ENCODE measurements at places on chromosomes 5 and 9.

GRCh38 chr5:1195916-1196315 is 5.5 kb upstream of the SLC6A19 start:
- no peak for DNase-seq

DNA sequence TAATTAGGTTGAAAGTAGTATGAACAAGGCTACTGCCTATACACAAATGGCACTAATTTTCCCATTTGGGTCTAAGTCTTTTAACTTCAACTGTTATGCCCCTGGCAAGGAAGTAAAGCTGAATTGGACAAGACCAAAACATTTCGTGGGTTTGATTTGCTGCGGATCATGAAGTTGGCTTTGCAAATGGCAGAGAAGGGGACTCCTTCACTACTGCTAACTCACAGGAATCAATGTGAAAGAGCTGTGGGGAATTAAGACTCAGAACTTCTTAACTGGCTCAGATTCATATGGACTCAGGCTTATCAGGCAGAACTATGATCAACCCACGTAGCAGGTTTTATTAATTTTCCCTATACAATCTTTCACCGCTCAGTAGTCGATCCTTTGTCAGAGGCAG is 73.8 kb upstream of the IFNE start:
- no peak for DNase-seq

DNA sequence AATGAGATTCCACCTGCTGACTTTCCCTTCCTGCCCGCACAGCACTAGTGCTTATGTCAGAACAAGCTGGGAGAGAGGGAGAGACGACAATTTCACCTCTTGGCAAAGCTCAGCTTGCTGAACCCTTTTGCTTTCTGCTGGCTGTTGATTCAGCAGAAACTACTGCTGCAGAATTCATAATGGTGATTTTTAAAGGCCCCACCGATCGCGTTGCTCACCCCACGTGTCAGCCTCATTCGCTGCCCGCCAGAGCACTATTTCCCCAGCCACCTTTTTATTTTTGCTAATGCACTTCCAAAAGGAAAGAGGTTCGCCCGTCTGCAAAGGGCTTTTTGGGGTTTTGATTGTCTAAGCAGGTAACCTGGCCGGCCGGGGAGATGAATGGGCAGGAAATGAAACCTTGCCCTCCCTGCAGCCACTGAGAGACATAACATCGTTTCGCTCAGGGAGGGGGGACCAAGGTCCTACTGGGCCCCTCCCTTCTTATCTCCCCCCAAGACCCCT is 1.3 kb downstream of the PPP2R2B start:
- peak; percentile 7 for DNase-seq

GRCh38 chr5:59698207-59699178 is 195.0 kb downstream of the PDE4D start:
- no peak for DNase-seq

GRCh38 chr5:55226027-55226933 is 835 bp downstream of the MCIDAS start:
- DNase-seq = peak; percentile 85

GRCh38 chr5:104421431-104421830 is 858.8 kb upstream of the NUDT12 start:
- DNase-seq = no peak

GRCh38 chr5:80238778-80239679 is 16.8 kb downstream of the SERINC5 start:
- DNase-seq = no peak

DNA sequence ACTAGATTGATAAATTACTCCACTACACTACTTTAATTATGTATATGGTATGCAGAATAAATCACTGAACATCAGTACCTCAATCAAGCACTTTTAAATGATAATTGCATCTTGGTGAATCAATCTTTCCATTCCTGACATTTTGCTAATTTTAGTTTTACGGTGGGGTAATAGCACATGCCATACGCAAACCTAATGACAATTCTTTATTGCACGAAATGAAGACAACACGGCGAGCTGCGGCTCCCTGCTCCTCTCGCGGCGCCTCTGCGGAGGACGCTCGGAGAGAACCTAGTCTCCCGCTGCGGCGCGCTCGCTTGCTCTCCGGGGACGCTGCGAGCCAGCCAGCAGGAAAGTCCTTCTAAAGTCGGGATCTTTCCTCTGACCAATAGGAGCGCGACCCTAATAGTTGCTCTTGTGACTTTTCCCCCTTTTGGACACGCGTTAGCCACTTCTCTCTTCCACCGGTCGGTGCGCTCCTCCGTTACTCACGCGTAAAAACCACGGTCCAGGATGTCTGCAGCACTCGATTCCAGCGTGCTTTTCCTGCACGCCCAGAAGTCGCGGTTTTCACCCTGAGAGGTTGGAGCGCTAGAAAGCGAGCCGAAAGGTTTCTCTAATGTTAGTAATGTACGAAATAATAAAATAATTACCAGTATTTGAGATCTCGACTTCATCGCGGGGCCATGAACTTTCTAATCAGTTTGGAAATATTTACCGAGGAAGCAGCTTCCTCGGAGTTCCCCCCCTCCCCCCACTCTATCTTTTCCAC is 1.0 kb upstream of the MEF2C start:
- peak; percentile 21 for DNase-seq

DNA sequence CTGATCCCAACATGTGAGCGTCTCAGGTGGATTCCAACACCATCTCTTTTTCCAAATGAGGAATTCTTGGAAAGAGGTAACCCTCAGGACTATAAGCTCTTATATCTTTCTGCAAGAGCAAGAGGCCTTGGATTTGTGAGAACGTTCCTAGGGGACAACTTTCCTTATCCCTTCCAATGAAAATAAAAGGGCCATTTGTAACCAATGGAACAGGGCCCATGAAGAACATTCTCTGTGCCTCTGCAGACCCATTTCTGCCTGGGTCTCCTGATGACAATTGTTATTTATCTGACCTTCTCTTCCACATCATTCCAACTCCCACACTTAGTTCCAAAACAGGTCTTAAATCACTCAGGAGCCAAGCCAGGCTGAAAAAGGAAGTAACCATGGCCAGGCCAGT is 202.6 kb downstream of the ZNF462 start:
- no peak for DNase-seq

GRCh38 chr5:107604990-107605389 is 65.7 kb downstream of the EFNA5 start:
- DNase-seq = no peak

DNA sequence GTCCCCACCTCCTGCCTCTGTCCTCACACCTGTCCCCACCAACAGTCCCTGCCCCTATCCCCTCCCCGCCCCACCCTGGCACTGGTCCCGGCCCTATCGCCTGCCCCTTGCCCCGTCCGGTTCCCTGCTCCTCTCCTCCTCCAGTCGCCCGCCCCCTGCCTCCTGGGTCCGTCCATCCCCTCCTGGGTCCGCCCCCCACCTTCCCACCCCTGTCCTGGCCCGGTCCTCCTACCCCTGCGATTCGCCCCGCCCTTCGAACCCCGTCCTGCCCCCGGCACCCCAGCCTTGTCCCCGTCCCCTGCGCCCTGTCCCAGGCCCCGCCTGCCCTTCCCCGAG is 372 bp downstream of the EDF1 start:
- no peak for DNase-seq

- DNase-seq = no peak
Measured at GRCh38 chr5:37132646-37133045, 116.5 kb downstream of the CPLANE1 start.

GRCh38 chr5:14108170-14108996 is 34.8 kb upstream of the TRIO start:
- peak; percentile 50 for DNase-seq

- no peak for DNase-seq
Measured at GRCh38 chr5:68048516-68048915, 167.0 kb upstream of the PIK3R1 start.

DNA sequence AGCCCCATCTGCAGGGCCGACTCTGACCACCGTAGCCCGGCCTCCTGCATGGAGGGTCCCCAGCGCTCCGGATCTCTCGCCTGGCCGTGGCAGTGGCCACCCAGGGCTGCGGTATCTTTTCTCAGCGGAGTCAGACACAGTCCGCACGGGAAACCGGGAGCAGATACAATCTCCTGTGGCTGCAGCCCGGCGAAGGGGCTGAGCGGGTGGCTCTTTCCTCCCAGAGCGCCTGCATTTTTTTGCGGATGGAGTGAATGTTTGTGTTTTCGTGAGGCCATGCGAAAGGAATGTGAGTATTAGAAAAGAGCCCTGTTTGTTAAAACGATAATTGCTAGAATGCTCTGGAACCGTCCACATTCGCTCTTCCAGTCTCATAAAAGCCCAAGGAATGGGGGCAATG is 53.4 kb upstream of the PTCH1 start:
- DNase-seq = no peak

DNA sequence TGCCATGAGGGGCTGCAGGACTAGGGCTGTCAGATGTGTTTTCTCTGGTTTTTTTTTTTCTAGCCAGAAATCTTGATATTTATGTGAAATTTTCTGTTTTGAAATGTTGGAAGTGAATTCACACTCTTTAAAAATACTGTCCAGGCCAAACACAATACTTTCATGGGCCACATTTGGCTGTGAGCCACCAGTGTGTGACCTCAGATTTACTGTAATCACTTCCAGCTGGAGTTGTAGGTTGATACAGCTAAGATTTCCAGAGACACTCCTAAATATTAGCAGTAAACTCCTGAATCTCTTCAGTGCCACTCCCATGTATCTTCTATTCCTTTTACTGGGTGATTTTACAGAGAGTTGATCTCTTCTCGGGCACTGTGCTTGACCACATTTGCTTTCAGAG is 92.2 kb upstream of the CKMT2 start:
- no peak for DNase-seq

DNA sequence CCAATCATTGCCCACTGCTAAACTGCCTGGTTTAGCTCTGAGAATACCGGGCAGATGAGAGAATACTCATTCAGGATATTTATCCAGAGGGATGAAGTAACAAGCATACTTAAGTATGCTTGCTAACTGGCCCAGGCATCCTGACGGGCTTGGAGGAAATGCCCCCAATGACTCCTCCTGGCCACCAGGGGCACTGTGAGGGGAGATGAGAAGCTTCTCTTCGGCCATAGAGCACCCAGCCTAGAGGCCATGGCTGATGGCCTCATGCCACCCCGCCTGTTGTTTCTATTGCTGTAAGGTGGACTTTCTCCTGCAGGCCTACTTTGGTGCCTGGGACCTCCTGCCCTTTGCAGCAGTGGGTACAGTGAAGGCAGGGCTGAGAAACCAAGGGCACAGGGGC is 134.5 kb upstream of the FSTL4 start:
- DNase-seq = peak; percentile 18

DNA sequence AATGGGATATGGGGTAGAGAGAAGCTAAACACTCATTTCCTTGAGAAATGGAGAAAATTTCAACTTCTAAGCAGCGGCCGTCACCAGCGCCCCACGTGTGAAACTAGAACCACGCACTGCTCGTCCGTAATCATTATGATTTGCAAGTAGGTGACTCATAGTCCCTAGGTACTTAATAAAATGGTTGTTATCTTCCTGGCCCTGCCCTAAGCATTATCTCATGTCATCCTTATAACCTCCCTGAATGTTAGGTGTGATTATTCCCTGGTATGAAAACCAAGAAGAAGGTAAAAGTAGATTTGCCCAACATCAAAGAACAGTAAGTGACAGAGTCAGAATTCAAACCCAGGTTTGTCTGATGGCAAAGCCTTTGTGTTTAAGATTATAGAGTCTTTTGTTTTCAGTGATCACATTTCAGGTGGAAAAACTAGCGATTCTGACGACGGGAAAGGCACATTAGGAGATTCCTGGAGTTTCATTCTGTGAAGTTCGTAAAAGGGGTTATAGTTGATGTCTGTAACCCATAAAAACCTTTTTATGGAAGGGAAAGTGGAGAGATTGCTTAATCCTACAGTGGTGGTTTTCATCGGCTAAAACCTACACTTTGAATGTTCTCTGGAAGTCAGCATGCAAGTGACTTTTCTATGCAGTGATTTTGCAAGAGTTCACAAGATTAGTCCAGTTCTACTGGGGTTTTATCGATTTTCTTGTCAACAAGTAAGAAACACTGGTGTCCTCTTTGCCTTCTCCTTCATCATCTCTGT is 202.9 kb upstream of the WWC1 start:
- no peak for DNase-seq

- no peak for DNase-seq
Measured at GRCh38 chr9:101027236-101027635, 1.3 kb upstream of the PLPPR1 start.

GRCh38 chr9:135468854-135469521 is 10.6 kb upstream of the PPP1R26 start:
- DNase-seq = peak; percentile 88

DNA sequence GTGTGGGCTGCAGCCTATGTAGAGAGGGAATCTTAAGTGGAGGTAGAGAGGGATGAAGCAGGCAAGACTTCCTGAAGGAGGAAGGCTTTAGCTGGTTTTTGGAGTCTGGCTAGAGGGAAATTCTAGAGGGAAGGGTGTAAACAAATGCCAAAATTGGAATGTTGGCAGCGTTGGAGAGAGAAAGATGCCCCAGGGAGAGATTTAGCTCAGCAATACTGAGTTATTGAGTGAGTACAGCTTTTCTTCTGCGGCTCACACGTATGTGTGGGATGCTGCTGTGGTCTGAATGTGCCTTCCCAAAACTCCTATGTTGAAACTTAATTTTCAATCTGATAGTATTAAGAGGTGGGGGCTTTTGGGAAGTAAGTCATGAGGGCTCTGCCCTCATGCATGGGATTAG is 24.5 kb upstream of the GLRA1 start:
- no peak for DNase-seq

DNA sequence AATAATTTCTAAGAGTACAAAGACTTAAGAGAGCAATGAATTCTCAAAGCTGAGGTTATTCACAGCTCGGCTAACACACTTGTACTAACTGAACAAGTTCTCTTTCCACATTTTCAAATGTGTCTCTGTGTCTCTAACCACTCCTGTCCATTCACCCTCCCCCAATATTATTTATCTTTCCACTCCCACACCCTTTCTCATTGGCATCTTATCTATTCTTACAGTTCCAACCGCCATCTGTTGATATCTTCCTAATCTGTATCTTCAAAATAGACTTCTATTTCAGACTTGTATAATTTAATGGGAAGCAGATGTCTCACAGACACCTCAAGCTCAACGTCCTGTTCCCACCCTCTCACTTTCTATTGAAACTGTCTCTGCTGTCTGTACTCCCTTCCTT is 205.9 kb downstream of the ANXA1 start:
- no peak for DNase-seq

- DNase-seq = no peak
Measured at GRCh38 chr5:38258319-38259061, at the start of gene EGFLAM. Gene EGFLAM (plus strand): TSS chr5:38258559. CDS start chr5:38258755, 196 bp downstream.

DNA sequence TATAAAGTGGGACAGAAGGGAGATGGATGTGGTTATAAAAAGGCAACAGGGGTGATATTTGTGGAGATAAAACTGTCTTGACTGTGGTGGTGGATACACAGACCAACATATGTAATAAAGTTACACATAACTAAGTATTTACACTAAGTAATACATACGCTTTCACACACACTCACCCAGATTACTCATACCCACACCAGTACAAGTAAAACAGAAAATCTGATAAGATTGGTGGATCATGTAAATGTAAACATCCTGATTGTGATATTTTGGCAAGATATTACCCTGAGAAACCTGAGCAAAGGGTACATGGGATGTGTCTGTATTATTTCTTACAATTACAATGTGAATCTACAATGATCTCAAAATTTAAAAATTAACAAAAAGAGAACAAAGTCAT is 53.3 kb upstream of the SLIT3 start:
- DNase-seq = peak; percentile 11

- peak; percentile 97 for DNase-seq
Measured at GRCh38 chr9:34048727-34049629, at the start of gene UBAP2. Gene UBAP2 (minus strand): TSS chr9:34048887. CDS start chr9:34017148, 31,739 bp downstream.

GRCh38 chr9:124442379-124442778 is 7.9 kb upstream of the ADGRD2 start:
- no peak for DNase-seq

GRCh38 chr9:32991897-32992594 is 9.4 kb downstream of the APTX start:
- no peak for DNase-seq

- no peak for DNase-seq
Measured at GRCh38 chr5:1745123-1745795, 54.4 kb downstream of the MRPL36 start.

Data from activated CD4-positive, alpha-beta T cell treated with anti-CD3 and anti-CD28 coated beads, Interleukin-2, Interleukin-6, amounts not matched to agents 100 ng/mL and 50 ng/mL, durations not matched to agents 16 hours and 8 hours (primary cell).